HFFc6 (cell line): ENCODE measurements at places on chromosomes 3 and 15.

DNA sequence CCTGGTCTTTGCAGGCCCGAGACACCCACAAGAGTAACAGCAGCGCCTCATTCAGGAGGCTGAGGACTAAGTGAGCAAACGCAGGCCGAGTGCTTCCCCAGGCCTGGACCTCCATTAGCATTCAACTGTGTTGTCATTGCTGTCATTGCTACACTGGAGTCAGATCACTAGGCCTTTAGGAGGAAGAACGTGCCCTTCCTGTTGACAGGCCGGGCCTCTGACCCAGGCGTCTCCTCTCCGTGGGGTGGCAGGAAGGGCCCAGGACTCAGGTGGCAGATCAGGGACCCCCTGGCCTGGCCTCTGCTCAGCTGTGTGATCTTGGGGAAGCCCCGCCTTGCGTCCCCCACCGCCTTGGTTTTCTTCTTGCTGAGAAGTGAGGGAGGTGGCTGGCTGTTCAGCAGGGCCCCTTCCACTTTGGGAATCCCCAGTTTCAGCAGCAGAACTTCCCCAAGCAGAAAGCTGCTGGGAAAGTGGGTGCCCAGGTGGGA lies 19.1 kb downstream of the ZDHHC19 start:
- no peak for DNase-seq

GRCh38 chr15:62887113-62887570 lies 155.4 kb upstream of the TPM1 start:
- DNase-seq: peak; percentile 13

- no peak for DNase-seq
These were observed 499.5 kb downstream of the NTRK3 start for GRCh38 chr15:87757084-87757483.

DNA sequence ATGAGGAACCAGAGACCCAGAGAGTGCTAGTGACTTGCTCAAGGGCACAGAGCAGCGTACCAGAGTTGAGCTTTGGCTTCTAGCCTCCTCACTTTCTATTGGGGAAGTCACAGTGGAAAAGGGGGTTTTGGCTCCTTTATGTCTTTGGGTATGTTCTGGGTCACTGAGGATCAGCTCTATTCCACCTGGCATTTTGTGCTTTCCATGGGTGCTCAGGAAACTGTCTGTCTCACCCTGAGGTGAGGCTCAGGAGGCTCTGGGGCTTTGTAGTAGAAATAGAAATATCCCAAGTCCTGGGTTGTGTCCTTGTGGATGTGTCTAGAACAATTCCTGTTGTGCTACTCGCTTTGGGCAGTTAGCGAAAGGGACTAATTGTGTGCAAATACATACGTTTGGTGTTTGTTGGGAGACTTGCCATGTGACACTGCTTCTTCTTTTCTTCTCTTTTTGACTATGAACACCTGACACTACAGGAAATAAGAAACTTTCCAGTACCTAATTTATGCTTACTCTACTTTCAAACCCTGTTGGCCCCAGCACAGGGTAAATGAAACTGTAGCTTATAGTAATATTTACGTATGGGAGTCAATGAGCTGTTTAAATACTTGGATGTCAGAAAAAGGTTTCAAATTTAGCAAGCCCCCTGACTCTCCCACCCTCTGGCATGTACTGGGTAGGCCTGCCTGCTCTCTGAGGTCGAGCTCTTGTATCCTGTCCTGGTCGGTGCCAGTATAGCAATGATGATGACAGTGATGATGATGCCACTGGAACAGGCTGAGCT lies 35.6 kb downstream of the SMAD3 start:
- no peak for DNase-seq

DNA sequence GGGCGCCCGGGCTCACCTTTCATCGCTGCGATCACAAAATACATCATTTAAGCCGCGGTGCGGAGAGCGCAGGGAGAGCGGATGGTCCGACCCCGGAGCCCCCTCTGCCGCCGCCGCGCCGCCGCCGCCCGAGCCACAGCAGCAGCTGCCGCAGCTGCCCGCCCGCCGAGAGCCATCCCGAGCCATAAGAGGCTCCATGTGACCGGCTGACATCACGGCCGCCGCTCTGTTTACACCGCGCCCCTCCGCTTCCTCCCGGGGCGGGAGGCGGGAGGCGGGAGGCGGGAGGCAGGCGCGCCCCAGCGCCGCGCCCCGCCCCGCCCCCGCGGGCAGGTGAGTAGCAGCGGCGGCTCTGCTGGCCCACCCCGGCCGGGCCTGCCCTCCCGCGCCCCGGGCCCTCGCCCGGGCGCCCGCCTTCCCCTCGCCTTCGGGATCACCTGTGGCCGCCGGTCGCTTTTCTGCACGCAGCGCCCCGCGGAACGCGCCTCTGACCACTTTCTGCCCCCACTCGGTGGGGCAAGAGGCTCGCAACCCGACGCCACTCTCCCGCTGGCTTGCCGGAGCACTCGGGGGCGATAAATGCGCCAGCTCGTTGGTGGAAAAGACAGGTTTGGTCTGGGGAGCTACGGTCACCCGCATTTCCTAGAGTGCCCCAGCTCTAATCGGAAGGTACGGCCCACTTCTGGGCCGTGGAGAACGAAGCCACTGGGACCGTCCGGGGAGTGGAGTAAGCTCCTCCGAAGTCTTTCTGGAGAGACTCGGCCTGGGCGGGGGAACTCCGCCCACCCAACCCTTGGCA lies 113.6 kb upstream of the ICE2 start:
- DNase-seq: peak; percentile 42

DNA sequence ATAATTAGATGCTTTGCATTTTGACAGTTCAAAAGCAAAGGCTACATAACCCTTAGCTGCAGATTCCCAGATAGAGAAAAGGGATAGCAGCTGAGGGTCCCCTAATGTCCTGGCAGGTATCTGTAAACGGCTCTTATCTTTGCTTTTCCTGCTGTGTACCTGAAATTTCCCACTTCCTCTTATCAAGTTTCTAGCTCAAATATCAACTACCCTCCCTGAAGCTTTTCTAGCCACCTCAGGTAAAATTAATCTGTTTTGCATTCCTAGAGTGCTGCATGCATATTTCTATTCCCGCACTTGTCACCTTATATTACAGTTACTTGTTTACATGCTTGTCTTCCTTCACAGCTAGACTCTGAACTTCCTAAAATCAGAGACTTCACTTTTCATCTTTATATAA lies 55.6 kb upstream of the STXBP5L start:
- DNase-seq: no peak

DNA sequence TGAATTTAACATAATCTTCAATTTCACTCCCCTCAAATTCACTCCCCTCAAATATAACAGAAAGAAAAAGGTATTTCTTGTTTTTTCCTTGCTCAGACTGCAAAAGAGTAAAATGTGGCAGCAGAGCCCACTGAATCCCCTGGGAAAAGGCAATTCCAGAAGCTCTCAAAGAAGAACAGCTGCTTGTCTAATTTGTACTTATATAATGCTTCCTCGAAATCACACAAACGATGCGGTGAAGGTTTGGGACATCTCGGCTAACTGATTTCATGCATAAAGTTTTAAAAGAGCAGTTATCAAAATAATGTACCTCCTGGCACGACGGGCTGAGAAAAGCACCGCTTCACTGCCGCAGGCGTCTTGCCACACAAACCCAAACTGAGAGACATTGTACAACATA lies 10.7 kb downstream of the BDH1 start:
- no peak for DNase-seq

DNA sequence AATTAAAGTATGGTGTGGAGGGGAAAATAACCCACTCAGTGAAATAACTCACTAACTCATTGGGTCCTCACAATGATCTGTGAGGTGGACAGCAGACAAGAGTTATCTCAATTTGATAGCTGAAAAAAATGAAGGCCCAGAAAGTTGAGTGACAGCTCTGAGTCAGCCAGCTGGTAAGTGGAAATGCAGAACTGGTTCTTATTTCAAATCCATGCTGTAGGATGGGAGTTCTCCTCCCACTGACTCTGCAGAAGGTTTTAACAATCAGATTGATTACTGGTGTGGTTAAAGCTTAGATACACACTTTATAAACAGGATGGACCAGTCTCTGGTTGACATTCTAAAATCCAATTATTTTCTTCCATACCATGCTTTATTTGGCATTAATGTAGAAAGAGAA lies 87.0 kb upstream of the LMOD3 start:
- DNase-seq: no peak

DNA sequence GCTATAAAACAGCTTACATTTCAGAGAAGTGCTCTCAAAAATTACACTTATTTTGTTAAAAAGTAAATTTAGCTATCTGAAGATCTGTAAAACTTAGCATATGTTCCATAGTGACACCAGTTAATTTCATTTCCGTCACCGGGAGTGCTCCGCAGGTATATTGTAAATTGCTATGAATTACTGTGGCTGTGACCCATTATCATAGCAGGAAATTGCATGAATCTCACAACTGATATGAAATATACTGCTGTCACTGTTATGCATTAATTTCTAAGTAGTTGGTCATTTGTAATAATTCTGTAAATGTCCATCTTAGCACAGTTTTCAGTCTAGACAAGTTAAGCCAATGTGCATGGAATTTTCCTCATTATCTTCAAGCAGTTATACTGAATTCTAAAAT lies 91.2 kb downstream of the EPHA3 start:
- no peak for DNase-seq

- DNase-seq: peak; percentile 30
These were observed 100.7 kb downstream of the ASB7 start for GRCh38 chr15:100703032-100703578.

GRCh38 chr3:46472736-46473135 lies 8.0 kb upstream of the LTF start:
- no peak for DNase-seq

- DNase-seq: no peak
These were observed 11.7 kb upstream of the SPATA12 start for GRCh38 chr3:57048728-57049127.

DNA sequence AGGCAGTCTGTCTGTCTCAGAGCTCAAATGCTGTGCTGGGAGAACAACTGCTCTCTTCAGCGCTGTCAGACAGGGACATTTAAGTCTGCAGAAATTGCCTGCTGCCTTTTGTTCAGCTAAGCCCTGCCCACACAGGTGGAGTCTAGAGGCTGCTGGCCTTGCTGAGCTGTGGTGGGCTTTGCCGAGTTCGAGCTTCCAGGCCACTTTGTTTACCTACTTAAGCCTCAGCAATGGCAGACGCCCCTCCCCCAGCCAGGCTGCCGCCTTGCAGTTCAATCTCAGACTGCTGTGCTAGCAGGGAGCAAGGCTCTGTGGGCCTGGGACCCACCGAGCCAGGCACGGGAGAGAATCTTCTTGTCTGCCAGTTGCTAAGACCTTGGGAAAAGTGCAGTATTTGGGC lies 25.0 kb upstream of the RPP14 start:
- no peak for DNase-seq

DNA sequence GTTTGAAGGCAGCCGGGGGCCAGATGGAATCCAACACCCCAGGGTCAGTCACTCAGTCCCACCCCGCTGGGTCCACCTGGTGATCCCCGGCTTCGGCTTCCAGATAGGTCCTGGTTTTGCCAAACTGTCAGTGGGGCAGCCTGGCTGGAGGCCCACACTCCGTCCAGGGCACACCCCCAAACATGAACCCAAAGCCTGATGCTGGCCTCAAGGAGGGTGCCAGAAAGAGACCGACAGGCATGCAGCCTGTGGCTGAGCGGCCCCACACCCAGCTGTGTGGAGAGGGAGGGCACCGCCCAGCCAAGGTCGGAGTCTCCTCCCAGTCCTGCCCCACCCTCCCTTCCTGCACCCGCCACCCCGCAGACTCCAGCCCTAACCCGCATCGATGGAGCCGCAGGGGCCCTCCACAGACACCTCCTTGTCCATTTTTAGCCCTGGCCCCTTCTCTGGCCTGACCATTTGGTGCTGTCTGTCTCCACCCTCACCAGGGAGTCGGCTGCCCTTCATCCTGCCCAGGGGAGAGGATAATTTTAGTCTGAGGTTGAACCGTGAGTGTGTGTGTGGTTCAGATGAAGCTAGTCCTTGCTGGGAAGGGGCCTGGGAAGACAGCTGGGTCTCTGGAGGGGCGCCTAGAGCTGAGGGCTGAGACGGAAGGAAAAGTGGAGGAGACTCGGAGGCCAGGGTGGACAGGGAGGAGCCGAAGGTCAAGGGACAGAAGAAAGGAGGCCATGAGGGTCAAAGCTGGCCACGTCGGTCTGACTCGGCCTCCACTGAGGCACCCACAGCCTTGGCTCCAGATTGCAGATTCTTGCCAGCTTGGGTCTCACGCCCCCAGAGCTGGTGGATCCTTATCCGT lies 23.1 kb downstream of the TNK2 start:
- no peak for DNase-seq

DNA sequence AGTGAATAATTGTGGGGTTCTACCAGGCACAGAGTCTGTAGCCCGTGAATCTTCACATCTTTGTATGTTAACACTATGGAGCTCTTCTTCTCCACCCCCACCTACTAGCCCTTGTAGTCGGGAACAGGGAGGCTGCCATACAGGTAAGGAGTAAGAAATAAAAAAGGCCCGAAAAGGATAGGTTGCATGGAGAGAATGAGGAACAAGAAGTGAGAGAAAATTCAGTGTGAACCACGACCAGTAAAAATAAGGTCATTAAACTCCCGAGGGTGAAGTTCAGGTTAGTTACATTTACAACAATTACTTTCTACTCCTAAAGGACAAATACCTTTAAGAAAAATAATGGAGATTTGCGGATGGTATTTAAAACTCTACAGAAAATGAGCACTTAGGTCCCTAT lies 53.3 kb downstream of the OSBPL10 start:
- DNase-seq: no peak

DNA sequence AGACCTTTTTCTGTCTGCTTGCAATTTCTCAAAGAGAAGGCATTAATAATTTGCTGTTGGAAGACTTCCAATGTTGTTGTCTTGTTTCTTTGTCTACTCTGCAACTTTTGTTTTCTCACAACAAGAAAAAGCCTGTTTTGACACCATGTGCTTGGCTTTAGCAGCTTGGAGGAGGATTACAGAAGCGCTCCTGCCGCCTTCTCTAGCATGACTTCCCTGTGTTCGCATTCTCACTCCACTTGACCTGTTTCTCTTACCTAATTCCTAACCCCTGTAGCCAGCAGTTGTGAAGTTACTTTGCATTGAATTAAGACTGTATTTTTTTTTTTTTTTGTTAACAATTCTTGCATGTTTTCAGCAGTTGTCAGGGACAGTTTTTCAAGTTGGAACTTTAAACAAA lies 235.3 kb upstream of the GOLIM4 start:
- DNase-seq: no peak

DNA sequence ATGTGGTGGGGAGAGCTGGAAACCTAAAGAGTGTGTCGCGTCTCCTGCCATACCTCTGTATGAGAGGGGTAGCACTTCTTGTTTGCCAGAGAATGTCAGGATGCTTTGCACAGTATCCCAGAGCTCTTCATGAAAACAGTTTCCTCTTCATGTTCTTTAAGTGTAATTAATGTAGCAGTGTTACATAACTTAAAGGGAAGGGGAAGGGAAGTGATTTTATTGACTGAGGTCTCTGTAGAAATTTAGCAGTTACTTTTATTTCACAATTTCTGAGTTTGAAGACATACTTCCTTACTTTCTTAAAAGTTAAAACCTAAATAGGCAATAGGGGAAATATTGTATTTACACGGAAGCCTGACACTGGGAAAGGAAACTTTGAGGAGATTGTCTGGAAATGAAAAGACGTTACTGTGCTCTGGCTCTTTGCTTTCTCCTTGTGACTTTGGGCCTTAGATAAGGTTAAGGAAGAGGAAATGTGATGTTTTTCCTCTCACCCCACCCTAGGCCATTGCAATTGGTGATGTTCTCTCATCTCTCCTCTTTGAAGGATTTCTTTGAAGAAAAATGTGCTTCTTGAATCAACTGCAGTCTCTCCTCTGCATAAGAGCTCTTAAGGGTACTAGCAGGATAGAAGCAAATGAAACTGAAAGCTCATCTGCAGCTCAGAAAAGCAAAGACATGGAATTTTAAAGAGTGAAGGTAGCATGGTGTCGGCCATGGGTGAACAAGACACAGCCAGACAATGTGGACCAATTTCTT lies 6.0 kb downstream of the NXPE3 start:
- no peak for DNase-seq

- peak; percentile 22 for DNase-seq
These were observed 137.7 kb upstream of the NECTIN3 start for GRCh38 chr3:110933821-110934426.
